ENCODE measurements at places on chromosomes 5 and 9.
A peak's percentile ranks its signal among the peaks of the same experiment; 100 is the strongest.

DNA sequence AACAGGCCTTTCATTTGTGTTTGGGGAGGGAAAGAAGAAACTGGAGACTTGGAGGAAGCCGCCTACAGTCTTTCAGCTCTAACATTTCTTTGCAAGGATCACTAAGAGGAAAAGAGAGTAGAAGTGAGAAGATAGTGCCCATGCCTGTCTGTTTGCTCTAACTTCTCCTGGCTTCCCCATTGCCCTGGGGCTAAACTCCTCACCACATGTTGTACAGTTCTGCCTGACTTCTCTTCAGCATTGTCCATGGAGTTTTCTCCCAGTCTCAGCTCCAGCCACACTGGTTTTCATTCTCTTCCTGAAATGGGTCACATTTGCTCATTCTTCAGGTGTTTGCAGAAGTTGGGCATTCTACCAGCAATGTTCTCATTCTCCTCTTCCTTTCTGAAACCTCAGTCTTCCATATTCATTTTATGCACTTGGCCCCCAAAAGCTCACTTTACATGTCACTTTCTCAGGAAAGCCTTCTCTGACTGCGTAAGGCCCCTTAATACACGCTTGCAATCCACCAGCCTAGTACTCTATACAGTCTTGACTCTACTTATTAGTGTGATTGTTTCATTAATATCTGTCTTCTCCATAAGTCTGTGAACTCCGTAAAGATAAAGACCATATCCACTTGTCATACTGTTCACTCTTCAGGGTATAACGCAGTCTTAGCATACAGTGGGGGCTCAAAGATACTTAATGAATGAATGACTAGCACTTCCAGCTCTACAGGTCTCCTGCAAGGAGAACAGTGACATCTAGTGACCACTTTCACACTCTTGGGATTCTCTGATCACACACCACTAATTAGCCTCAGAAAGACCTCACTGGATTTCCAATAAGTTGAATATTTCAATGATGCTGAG lies 40.2 kb upstream of the TRIM32 start:
- peak; percentile 57 for DNase-seq

DNA sequence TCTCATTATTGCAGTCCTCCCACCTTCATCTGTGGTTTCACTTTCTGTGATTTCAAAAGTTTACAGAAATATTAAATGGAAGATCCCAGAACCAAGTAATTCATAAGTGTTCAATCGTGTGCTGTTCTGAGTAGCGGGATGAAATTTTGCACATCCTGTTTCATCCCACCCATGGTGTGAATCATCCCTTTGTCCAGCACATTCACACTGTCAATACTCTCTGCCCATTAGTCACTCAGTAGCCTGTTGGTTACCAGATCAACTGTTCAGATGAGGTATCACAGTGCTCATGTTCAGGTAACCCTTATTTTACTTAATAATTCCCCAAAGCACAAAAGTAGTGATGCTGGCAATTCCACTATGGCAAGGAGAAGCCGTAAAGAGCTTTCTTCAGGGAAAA lies 26.8 kb downstream of the FAM81B start:
- DNase-seq: peak; percentile 19

DNA sequence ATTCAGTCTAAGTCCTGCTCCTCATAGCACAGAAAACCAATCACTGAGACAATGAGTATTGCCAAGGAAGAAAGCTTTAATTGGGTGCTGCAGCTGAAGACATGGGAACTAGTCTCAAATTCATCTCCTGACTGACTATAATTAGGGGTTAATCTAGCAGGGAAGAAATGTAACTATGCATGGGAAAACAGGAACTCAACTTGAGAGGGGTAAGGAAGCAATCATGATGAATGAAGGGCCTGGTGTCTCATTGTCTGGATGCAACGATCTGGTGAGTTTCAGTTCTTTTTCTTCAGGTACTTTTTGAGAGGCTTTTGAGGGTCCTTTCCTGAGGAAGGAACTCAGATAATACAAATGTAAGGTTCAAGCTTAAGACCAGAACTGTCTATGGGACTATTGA lies 24.0 kb upstream of the OCLN start:
- no peak for DNase-seq

- DNase-seq: peak; percentile 77
These were observed 20.6 kb downstream of the GNAQ start for GRCh38 chr9:78011049-78011448.

DNA sequence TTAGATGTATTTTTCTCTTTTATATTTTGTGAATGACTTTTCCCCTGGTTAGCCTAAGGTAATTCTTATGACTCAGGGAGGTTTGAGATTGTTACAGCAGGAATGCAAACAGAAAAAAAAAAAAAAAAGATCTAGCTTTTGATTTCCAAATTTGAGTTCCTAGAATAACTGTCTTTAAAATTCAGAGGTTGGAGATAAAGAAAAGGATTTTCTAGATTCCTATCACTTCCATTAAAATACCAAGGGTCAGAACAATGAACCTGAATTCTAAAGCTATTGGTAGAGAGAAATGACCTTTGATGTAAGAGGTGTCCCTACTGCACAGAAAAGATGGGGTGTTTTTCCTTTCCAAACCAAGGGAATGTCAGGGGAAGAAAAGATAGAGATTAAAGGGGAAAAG lies 262.5 kb downstream of the DOCK8 start:
- DNase-seq: no peak
